ENCODE measurements at places on chromosomes 3 and 15. TPM values are rescaled to one million over a fixed set of nuclear protein-coding genes. Genes with fewer than 3 reads are reported as not detected.

CCR4 gene
- total RNA-seq: not detected

DNA sequence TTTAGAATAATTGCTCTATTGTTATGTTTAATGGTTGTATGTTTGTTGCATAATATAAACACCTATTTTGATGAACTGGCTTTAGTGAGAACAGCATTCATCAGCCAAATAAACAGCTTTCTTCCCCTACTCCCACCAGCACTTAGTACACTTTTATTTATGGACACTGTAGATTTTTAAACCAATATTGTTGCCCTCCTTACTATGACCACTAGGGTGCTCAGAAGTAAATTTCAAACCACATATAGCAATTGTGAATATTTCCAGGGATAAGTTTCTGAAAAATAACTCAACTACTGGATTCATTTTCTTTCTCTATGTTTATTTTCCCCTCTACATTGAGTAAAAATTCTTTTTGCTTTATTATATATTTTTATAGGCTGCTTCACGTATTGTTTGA lies 84.7 kb upstream of the PTX3 start:
- H3K27me3 ChIP-seq: no peaks in the 10 kb centered on the region
- no peaks in the 10 kb centered on the region for H3K36me3 ChIP-seq
- H3K4me1 ChIP-seq: no peaks in the 10 kb centered on the region
- DNase-seq: no peak
- H3K27ac ChIP-seq: no peak overlapping the region
- no peak overlapping the region for H3K4me3 ChIP-seq

GRCh38 chr3:49500732-49501609 lies 30.9 kb downstream of the DAG1 start:
- peak; percentile 72 for DNase-seq
- H3K27me3 ChIP-seq: no peaks in the 10 kb centered on the region
- H3K4me3 ChIP-seq: peak overlapping the region; percentile 24
- peaks cover 59% of the 10 kb centered on the region for H3K4me1 ChIP-seq

DNA sequence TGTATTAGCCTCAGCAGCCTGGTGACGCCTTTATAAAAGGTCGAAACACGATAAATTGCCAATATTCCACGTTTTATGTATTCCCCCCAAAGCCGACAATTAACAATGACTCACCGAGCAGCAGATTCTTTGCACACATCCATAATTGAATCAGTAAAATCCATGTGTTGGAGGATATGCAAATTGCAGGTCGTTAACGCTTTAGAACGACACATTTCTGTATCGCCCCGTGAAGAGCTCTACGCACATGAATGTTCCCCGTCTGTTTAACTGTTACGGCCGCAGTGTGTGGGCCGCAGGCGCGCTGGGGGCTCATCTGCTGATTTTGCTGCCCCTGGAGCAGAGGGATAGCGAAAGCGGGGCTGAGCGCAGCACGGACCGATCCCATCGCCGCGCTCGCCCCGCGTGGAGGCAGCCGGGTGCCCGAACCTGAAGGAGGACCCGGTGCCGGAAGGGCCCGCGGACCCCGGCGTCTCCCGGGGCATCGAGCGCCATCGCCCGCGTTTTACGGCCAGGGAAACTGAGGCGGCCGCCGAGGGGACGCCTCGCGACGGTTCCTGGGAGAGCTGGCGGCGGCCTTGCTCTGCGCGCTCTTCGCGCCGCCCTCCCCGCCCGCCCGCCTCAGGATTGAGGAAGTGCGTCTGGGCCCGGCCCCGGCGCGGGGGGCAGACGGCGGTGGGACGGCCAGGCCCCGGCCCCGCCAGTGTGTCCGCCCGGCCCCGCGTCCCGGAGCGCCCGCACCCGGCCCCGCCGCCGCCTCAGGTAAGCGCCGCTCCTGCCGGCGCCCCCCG lies at the start of gene LRRK1:
Gene LRRK1 (plus strand): TSS at position 668 of the 791 bp plus-strand sequence. CDS start 5,276 bp downstream, outside the sequence.
- H3K36me3 ChIP-seq: no peaks in the 10 kb centered on the region
- peak within 1 kb of the TSS; percentile 67 for H3K27ac ChIP-seq
- H3K27me3 ChIP-seq: no peaks in the 10 kb centered on the region
- peak within 1 kb of the TSS; percentile 83 for H3K4me3 ChIP-seq
- peaks cover 15% of the 10 kb centered on the region for H3K4me1 ChIP-seq

SERPINI2 gene
- total RNA-seq: not detected

DNA sequence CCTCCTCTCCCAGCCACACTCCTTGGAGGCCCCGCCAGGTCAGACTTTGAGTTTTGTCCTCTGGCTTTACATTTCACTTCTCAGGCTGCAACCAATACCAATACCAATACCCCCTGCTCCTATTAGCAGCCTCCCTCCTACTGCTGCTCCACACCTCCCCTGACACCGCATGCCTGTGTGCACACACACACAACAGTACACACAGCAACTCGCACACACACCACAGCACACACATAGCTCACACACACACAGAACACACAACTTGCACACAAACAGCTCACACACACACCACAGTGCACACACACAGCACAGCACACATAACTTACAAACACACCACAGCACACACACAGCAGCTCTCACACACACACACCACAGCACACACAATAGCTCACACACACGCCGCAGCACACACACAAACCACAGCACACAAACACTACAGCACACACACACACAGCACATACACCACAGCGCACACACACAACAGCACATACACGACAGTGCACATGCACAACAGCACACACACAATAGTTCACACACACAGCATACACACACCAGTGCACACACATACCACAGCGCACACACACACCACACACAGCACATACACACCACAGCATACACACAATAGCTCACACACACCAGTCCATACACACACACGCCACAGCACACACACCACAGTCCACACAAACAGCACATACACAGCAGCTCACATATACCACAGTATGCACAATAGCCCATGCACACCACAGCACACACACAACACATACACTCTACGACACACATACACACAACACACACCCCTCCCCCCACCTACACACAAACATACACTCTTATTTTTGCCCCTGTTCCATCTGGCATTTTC lies 204.7 kb downstream of the UACA start:
- no peak overlapping the region for H3K27ac ChIP-seq
- H3K4me3 ChIP-seq: no peak overlapping the region
- DNase-seq: no peak
- no peaks in the 10 kb centered on the region for H3K27me3 ChIP-seq
- H3K36me3 ChIP-seq: no peaks in the 10 kb centered on the region

DNA sequence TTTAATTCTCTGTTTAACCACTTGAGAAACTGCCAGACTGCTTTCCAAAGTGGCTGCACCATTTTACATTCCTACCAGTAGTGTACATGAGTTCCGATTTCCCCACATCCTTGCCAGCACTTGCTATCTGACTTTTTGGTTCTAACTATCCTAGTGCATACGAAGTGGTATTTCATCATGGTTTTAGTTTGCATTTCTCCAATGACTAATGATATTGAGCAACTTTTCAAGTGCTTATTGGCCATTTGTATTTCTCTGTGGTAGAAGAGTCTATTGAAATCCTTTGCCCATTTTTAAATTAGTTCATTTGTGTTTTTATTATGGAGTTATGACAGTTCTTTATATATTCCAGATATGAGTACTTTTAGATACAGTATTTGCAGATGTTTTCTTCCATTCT lies 247.8 kb downstream of the GABRB3 start:
- H3K4me3 ChIP-seq: no peak overlapping the region
- no peak overlapping the region for H3K27ac ChIP-seq
- no peaks in the 10 kb centered on the region for H3K27me3 ChIP-seq
- no peaks in the 10 kb centered on the region for H3K36me3 ChIP-seq
- DNase-seq: no peak

TRAT1 gene
- 0.15 TPM for total RNA-seq

GRCh38 chr3:180018543-180018942 lies 18.2 kb downstream of the PEX5L start:
- H3K27me3 ChIP-seq: no peaks in the 10 kb centered on the region
- no peaks in the 10 kb centered on the region for H3K36me3 ChIP-seq
- no peak overlapping the region for H3K27ac ChIP-seq
- DNase-seq: no peak
- H3K4me3 ChIP-seq: no peak overlapping the region

DNA sequence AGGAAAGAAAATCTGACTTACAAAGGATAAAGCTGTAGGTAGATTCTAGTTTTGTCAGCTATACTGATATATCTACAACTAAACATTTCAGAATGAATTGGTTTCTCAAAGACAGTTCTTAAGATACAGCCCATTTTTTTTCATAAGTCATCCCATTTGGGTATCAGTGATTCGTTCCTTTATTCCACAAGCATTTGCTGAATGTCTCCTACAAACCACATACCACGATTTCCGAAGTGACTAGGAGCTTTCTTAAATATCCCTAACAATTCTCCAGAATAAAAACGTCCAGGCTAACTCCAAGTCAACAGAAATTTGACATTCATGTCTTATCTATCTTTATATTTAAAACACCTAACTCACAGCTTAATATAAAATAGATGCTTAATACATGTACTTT lies 59.8 kb downstream of the TP53BP1 start:
- H3K4me1 ChIP-seq: no peaks in the 10 kb centered on the region
- peaks cover 85% of the 10 kb centered on the region for H3K36me3 ChIP-seq
- no peak overlapping the region for H3K4me3 ChIP-seq

DNA sequence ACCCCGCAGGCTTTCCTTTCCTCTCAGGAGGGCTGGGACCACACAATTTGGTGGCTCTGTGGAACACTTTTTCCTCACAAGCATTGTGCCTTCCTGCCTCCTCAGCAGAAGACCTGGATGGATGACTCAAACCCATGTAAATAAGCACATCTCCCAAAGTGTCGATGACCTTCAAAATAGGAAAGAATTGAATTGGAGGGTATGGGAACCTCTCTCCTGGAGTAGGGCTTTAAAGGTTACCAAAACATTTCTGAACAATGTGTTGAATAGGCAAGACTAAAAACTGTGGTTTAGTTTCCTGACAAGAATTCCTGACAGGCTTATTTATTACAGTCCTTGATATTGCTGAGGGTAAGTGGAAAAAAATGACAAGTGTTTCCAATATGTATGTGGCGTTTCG lies 118.2 kb downstream of the ALDH1A2 start:
- no peak overlapping the region for H3K27ac ChIP-seq
- no peaks in the 10 kb centered on the region for H3K36me3 ChIP-seq
- no peak for DNase-seq
- no peaks in the 10 kb centered on the region for H3K4me1 ChIP-seq
- no peak overlapping the region for H3K4me3 ChIP-seq
- no peaks in the 10 kb centered on the region for H3K27me3 ChIP-seq

DNA sequence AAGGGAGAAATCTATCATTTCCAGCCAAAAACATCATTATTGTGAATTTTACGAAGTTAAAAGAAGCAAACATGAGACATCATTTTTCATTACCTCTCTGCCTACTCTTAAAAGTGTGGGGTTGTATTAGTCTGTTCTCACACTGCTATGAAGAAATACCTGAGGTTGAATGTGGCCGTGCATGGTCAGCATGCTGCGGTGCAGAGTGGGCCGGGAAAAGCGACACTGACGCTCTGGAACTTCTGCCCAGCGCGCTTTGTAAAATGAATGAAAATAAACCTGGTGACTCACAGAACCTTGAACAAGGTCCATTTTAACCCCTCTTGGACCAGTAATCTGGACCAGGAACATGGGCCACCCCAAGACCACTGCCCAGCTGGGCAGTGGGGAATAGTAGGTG lies 31.0 kb upstream of the DNAJC13 start:
- H3K36me3 ChIP-seq: no peaks in the 10 kb centered on the region
- H3K4me3 ChIP-seq: no peak overlapping the region
- H3K27me3 ChIP-seq: no peaks in the 10 kb centered on the region
- H3K27ac ChIP-seq: no peak overlapping the region

GRCh38 chr3:42892169-42892568 lies 13.8 kb upstream of the ZNF662 start:
- DNase-seq: no peak
- no peaks in the 10 kb centered on the region for H3K36me3 ChIP-seq
- no peak overlapping the region for H3K4me3 ChIP-seq
- no peaks in the 10 kb centered on the region for H3K27me3 ChIP-seq
- H3K27ac ChIP-seq: no peak overlapping the region

SEMA3G gene
- total RNA-seq: 13.8 TPM

DNAH12 gene
- total RNA-seq: 0.05 TPM

DNA sequence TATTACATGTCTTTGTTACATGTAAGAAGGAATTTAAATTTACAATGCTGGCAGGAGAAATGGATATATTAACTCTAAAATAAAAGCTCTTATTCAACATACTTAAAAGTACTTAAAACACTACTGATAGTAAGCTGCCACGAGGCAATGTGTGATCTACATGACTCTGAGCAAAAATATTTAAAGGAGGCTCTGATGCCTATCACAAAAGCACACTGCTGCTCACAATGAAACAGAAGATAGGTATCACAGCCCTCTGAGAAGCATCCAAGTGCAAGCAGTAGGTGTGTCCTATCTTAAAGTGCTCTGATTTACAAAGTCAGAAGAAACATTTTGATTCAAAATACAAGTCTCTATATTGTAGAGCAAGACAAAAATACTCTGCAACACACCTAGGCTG lies 371.2 kb upstream of the WNT5A start:
- H3K4me3 ChIP-seq: no peak overlapping the region
- no peak overlapping the region for H3K27ac ChIP-seq
- H3K4me1 ChIP-seq: no peaks in the 10 kb centered on the region
- no peaks in the 10 kb centered on the region for H3K36me3 ChIP-seq
- H3K27me3 ChIP-seq: no peaks in the 10 kb centered on the region

AQP9 gene
- 0.45 TPM for total RNA-seq

DNA sequence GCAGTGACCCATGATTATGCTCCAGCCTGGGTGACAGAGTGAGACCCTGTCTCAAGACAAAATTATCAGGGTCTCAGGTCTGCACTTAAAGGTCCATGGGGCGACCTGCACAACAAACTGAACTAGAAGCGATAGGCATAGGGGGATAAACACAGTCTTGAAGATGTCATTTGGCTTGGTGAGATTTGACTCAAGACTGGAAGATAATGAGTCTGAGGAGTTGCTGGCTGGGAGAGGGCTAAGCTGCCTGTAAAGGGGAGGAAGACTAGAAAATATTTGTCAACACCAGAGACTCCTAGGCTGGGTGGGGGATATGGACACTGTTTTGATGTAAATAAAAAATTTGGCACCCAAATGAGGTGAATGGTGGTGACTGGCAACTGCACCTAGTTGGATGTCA lies 19.8 kb downstream of the GHRL start:
- H3K27ac ChIP-seq: peak overlapping the region; percentile 65
- H3K4me3 ChIP-seq: no peak overlapping the region
- no peak for DNase-seq

TBL1XR1 gene
- total RNA-seq: 66.7 TPM

- H3K27me3 ChIP-seq: no peaks in the 10 kb centered on the region
- no peak overlapping the region for H3K27ac ChIP-seq
- H3K4me1 ChIP-seq: no peaks in the 10 kb centered on the region
- H3K36me3 ChIP-seq: no peaks in the 10 kb centered on the region
- H3K4me3 ChIP-seq: no peak overlapping the region
Observed at GRCh38 chr15:71627604-71628003, 182.8 kb upstream of the NR2E3 start.
